ENCODE measurements at places on chromosomes 6 and 20.
A peak's percentile ranks its signal among the peaks of the same experiment; 100 is the strongest.

DNA sequence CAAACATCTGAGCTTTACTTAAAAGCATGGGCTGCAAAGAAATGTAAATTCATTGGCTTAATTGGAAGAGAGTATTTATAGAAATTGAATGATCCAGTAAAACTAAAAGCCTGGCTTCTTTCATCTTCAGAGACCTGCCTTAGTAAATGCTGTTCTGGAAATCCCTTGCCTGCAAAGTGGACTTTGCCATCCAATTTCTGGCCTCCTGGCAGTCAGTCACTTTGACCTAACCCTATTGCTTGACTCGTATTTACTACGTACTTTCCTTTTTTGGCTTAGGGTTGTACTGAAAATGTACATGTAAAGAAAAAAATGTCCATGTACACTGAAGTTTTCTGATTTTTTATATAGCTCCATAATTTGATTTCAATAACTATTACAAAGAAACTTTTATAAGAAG, 47.1 kb downstream of the E2F3 start:
- DNase-seq, result no peak

DNA sequence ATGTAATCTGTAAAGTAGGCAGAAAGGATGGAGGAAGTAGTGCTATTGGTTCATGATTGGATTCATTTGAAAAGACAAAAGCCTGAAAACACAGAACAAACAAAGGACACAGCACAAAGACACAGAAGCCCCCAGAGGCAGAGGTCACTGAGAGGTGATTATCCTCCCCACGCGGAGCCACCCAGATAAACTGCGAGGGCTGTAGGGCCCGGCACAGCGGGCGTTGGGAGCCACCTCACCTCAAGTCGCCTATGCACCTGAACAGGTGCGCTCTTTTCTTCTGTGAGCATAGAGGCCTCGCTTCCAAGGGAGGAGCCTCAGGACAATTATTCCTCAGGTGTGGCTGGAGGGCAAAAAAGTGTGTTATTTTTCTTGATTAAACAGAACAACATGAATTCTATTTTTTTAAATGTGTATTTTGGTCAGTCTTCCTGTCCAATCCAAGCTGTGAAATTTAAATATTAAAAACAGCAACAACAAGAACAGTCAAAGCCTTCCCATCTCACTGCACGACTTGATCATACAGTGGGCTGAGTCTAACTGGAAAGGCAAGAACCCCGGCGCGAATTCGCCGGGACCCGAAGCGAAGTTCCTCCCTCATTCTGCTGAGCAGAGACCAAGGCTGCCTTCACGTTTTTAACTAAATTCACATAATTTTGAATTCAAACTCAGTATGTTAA, 205.3 kb downstream of the THBS2 start:
- DNase-seq, result no peak

GRCh38 chr6:14719270-14719669, 526.6 kb upstream of the JARID2 start:
- DNase-seq, result no peak

- peak; percentile 47 for DNase-seq
Observed at GRCh38 chr20:43752561-43753301, 25.9 kb upstream of the GTSF1L start.

GRCh38 chr6:71012866-71013469, 56.1 kb upstream of the B3GAT2 start:
- DNase-seq, result peak; percentile 24

DNA sequence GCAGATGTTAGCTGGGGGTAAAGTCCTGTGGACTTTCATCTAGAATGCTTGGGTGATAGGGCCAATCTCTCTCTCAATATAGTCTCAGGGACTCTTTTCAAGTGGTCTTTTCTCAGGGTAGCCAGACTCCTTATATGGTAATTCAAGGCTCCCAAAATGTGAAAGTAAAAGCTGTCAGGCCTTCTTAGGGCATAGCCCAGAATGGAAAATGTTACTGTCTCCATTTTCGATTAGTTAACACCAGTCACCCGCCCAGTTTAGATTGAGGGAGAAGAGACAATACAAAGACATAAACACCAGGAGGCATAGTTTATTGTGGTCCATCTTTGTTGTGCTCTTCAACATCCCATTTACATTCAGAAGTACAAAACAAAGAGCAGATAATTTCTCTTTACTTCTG, 295.8 kb downstream of the EPHA7 start:
- DNase-seq, result no peak

DNA sequence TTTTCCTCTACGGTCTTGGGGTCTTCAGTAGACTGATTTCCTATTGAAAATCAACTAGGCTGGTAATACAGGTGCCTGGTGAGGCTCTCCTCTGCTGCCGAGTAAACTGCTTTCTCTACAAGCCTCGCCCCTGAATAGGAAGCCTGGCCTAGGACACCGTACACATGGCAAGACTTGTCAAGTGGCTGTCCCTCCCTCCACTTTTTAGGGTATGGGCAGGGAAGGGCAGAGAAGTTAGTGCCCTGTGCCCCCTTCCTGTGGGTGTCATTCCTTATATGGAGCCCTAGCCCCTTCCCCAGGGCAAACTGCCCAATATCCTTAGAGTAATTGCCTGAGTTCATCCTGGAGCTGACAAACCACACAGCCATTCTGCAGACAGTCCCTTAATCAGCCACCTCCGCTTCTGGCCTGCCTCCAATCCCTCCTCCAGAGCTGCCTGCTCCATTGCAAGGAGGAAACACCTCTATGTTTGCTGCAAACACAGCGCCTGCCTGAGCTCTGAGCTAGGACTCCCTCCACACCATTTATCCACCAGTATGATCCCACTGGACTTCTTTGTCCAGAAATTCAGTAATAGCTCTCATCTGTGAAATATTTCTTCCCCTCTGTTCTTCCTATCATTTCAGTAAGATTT, 93.1 kb downstream of the CHD6 start:
- no peak for DNase-seq
